ENCODE measurements at places on chromosomes 2 and 18. TPM values are rescaled to one million over a fixed set of nuclear protein-coding genes. Genes with fewer than 3 reads are reported as not detected.

The TXNDC2 gene
- 0.07 TPM for total RNA-seq

DNA sequence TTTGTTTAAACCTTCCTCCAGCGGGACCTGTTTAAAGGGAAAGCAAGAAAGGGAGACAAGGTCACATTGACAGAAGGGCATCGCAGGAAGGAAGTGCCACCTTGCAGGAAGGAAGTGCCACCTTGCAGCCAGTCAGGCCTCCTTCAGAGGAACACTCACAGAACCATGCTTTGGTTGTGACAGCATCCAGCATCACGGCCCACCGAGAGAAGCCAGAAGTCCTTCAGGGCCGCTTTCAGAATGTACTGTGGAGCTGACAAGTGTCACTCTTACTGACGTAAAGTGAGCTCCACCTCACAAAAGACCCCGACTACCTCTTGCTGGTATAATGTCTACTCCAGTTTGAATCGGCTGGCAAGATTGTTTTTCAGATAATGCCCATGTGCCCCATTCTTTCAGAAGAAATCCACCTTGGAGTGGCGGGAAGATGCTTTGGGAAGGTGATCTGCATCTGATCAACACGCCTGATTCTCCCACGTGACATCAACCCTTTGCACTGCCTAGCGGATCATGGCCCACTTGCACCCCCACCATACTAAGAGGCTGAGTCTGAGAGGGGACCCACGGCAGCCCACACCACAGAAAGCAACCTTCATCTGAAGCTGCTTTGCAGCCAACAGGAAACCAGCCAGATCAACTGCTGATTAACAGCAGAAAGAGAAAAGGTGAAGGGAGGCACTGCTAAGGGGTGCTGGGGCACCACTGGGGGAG, 99.8 kb downstream of the UXS1 start:
- DNase-seq: no peak

The DSG1 gene
- total RNA-seq: not detected

The SEPTIN10 gene
- total RNA-seq: 105 TPM

- DNase-seq: no peak
These were observed 31.1 kb downstream of the DOK1 start for GRCh38 chr2:74585406-74586185.

DNA sequence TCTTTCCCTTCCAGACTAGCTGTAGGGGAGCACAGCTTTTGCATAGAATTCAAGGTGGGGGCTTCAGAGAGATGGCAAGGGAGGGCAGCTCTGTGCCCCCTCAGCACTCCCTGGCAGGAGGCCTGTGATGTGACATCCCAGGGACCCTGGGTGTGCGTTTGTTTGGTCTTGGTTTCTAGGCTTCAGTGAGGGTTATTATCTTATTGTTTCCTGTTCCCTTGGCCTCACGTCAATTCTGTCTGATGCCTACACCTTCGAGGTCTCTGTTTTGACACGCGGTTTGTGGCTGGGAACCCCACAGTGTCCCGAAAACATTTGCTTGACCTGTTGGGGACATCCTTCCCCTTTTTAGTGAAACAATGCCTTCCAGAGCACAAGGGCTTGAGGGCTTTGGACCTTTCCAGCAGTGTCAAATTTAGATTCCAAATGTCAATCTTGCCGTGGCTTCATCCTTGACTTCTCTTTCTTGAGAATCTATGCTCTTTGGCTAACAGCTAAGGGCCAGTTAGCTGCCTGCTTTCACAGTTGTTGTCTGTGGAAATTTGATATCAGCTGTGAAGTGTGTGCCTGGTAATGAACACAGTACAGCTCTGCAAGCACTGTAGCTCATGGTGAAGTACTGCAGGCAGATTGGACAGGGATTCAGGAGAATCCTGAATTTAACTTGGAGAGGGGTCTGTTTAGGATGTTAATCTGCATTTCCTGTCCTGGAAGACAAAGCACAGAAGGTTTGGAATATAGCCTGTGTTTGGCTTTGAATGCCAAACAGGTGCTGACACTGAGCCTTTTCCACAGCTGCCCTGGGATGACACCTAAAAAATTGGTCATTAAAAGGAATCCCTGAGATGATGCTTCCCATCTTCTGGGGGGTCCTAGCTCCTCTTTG, 108.2 kb upstream of the CXCR4 start:
- no peak for DNase-seq

GRCh38 chr2:10410001-10410822, 37.9 kb downstream of the ODC1 start:
- no peak for DNase-seq

The KLHL29 gene
- total RNA-seq: 12.4 TPM

The ESPNL gene
- 7.7 TPM for total RNA-seq

- no peak for DNase-seq
These were observed 36.3 kb downstream of the STAT4 start for GRCh38 chr2:191114403-191114886.

The ALS2 gene
- total RNA-seq: 20.2 TPM

The CCDC121 gene
- 7.1 TPM for total RNA-seq

DNA sequence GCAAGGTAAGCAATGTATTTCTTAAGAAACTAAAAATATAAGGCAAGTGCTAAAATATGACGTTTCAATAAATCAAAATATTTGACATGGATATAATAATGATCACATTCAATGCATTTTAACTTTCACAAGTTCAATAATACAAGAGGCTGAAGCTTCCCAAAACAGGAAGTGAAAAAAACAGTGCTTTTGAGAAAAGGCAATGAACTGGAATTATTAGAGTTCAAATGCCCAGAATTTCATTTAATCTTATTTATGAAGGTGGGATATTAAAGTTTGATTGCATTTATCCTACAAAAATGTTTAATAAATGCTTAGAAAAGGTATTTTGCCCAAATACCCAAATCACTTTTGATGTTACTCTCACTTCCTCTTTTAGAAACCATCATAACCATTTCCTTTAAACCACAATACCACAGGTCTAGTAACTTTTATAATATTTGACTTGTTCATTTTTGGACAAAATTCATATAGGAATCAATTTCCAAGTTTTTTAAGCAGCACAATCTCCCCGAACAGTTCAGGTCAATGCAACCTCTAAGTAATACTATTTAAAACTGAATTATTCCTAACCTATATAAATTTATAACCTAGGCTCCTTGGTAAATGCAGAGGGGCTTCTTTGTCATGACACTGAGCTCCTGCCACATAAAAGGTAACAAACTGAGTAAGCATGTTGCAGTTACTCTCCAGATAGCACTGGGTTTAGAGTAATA, 2.1 kb downstream of the NCKAP1 start:
- no peak for DNase-seq

- no peak for DNase-seq
These were observed 91.9 kb upstream of the CAVIN2 start for GRCh38 chr2:191938779-191939178.

- DNase-seq: no peak
These were observed 664.9 kb downstream of the KCNJ3 start for GRCh38 chr2:155363349-155363888.

DNA sequence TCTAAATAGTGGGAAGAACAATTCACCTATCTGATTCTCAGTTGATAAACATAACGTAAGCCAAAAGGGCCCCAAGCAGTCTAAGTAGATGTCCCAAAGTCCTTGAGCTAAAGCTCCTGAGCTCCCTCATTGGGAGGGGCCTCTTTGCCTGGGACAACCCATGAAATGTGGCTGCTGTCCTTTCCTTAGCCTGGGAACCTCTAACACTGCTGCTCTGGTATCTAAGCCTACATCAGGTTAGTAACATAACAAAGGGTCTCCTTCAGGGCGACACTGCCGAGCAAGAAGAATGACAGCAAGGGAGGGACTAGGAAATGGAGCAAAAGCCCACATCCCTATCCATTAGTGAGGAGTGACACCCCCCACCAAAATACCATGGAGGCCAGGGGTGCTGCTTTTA, 98.3 kb downstream of the MAPRE2 start:
- DNase-seq: no peak

The TCF23 gene
- 32.5 TPM for total RNA-seq

- no peak for DNase-seq
These were observed 43.1 kb downstream of the PELI1 start for GRCh38 chr2:64101141-64101591.

GRCh38 chr2:204108330-204108751, 171.8 kb downstream of the ICOS start:
- peak; percentile 35 for DNase-seq

The TM4SF20 gene
- total RNA-seq: not detected

The CERKL gene
- total RNA-seq: not detected

GRCh38 chr2:115124817-115125216, 682.4 kb downstream of the DPP10 start:
- DNase-seq: no peak

The PXDN gene
- 254 TPM for total RNA-seq

The NT5C1B gene
- total RNA-seq: not detected

DNA sequence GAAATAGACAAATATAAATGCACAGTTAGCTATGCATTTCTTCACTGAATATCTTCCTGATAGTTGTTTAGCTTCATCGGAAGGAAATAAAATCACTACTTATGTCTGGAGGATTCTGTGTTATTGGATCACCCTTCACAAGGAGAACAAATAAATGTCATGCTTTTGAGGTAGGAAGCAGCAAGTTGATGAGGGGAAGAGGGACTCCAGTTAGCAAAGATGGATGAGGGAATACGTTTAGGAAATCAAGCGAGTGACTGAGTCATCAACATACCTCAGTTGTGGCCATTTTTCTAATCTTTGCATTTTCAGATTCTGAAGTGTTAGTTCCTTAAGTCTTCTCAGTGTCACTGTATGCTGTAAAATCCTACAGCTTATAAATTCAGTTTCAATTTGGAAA, 456.2 kb downstream of the EPHA4 start:
- no peak for DNase-seq

The WDR75 gene
- total RNA-seq: 24.8 TPM

The MLPH gene
- total RNA-seq: 1.2 TPM

DNA sequence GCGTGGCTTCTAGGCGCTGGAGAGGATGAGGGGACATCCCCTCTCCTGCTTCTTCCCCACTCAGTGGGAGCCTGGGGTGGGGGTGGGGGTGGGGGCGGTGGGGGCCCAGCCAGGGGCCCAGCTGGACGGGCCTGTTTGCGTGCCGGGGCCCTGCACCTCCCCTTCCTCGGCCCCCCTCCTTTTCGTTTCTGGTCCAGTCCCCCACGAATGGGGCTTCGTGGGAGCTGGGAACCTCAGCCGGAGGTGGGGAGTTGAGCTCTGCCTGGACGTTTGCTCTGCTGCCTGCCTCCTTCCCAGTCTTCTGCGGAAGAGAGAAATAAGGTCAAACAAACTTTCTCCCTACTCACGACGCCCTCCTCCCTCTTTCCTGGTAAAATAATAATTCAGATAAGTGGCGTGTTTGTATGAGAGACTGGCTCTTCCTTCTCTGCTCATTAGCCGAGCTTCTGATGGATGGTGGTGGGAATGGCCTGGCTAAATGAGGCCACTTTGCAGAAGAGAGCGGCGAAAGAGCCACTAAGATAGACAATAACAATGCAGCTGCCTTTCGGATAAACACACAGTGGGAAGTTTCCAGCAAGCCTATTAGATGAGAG, 782 bp downstream of the MTA3 start:
- DNase-seq: peak; percentile 48

DNA sequence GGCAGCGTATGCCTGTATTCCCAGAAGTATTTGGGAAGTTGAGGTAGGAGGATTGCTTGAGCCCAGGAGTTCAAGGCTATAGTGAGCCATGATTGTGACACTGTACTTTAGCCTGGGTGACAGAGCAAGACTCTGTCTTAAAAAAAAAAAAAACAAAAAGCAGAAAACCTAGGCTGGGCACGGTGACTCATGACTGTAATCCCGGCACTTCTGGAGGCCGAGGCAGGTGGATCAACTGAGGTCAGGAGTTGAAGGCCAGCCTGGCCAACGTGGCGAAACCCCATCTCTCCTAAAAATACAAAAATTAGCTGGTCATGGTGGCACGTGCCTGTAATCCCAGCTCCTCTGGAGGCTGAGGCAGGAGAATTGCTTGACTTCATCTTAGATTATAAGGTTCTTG, 46.4 kb downstream of the MTA3 start:
- DNase-seq: no peak

GRCh38 chr2:64819361-64819760, 165.6 kb upstream of the SERTAD2 start:
- DNase-seq: no peak

DNA sequence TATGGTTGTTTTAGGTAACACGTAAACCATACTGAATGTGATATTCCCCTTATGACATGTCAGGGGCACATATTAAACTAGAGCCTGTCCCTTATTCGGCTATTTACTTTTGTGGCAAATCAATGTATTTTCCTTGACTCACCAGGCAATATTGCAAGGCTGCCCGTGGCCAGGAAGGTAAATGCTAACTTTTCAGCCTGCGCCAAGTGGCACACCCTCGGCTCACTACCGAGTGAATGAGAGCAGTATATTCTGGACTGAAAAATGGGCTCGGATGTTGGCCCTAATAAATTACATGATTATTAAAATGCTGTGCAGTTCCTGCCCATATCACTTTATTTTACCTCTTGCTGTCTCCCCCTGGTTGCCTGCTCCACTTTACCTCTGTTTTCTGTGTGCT, 46.7 kb downstream of the POU3F3 start:
- DNase-seq: no peak
